Astrocyte of the hippocampus (primary cell): ENCODE measurements at places on chromosomes 5 and 9.

GRCh38 chr5:137051161-137051560 is 448.0 kb downstream of the SPOCK1 start:
- no peak for DNase-seq

GRCh38 chr5:2282034-2282690 is 399.4 kb upstream of the IRX4 start:
- DNase-seq, result no peak

DNA sequence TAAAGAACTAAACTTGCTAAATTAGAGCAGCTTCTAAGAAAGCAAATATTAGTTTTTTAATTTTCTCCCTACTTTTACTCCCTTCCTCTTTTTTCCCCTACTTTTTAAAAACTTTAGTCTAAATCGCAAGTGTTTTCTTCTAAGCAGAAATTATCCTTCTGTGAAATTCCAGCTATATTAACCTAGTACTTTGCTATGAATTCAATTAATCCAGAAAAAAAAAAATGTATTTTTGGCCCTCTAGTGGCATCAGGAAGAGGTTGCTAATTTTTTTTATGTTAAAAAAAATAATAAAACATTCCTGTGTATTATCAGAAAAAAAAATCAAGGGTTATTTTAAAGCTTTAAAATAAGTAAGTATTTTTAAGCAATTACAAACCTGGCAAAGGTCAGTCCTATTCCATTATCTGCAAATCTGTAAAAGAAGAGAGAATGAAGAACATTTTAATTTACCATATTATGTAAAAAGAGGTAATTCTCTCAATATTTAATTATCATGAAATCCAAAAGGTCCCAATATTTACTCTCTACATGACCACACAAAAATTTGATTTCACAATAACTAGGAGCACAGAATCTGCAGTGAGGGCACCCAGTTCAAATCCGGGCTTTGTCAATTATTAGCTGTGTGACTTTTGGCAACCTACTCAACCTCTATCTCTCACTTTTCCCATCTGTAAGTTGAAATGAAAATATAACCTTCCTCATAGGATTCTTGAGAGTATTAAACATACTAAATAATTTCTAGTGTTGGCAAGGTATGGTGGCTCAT is 52.0 kb downstream of the CEMIP2 start:
- DNase-seq, result no peak

DNA sequence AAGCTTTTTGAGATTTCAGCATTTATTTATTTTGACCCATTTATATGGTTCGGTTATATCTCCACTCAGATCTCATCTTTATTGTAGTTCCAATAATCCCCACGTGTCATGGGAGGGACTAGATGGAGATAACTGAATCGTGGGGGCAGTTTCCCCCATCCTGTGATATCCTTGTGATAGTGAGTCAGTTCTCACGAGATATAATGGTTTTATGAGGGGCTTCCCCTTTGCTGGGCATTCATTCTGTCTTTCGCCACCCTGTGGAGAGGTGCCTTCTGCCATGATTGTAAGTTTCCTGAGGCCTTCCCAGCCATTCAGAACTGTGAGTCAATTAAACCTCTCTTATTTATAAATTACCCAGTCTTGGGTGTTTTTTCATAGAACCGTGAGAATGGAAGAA is 96.5 kb upstream of the PCSK1 start:
- DNase-seq, result no peak

- no peak for DNase-seq
Observed at GRCh38 chr5:157292599-157292998, 26.7 kb downstream of the CYFIP2 start.

- DNase-seq, result peak; percentile 72
Observed at GRCh38 chr5:68285851-68286611, 70.5 kb downstream of the PIK3R1 start.

- DNase-seq, result no peak
Observed at GRCh38 chr5:148829734-148830133, 3.3 kb downstream of the ADRB2 start.

DNA sequence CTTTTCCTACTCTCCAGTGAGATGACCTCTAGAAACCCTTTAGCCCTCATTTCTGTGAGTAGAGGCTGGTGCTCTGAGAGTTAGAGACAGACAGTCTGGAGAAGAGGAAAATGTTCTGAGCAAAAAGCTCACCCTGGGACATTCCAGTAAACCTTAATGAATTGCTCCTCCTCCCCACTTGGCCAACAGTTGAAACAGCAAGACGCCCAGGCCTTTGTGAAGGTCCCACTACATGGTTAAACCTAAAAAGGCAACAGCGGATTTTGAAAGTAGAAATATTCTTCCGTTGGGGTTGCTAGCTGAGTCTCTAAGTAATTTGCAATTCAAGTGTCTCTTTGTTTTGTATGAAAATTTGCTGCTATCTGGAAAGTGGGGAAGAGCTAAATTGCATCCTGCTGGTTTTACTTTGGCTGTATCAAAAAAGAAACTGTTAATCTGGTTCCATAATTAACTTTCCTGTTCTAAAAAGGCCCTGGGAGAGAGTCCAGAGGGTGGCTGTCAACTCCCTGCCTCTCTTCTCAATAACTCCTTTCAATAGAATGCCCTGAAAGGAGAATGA is 63.8 kb downstream of the ATP10B start:
- peak; percentile 27 for DNase-seq

DNA sequence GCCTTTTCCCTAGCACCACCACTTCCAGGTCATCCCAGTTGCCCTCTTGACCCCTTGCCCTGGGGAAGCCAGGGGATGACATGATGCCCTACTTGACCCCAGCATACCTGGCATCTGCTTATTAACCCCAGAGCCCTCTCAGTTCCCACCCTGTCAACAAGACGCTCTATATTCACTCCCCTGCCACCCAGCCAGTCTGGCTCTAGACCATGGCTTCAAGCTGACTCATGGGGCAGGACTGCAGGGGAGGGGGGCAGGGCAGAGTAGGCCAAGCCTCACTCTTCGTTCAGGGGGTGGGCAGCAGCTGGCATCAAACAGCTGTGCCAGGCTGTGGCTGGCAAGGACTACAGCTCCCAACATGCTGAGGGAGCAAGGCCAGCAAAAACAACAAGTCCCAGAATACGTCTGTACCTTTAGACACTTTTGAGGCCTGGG is 5.3 kb downstream of the ATOSB start:
- DNase-seq, result peak; percentile 80

- DNase-seq, result no peak
Observed at GRCh38 chr5:151213803-151214613, 9.9 kb downstream of the CCDC69 start.

DNA sequence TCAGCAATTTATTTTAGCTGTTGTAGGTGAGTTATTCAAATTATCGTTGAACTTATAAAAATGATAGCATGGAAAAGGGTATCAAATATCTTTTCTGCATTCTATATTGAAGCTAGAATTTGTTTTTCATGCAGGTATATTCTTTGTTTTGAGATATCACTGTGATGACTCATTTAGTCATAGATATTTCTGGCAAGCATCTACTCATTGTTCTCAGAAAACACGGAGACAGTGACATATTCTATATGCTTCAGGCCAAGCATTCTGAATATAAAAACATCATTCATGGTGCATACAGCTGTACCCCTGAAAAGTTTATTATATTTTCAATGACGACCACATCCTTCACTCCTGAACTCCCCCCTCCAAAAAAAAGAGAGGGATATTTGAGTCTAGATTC is 150.3 kb upstream of the GRIA1 start:
- DNase-seq, result no peak
